ENCODE measurements at places on chromosomes 12 and 14.

GRCh38 chr14:77613201-77613600 lies 3.2 kb downstream of the SPTLC2 start:
- DNase-seq = no peak

GRCh38 chr14:65791191-65791981 lies 378.9 kb downstream of the FUT8 start:
- no peak for DNase-seq

DNA sequence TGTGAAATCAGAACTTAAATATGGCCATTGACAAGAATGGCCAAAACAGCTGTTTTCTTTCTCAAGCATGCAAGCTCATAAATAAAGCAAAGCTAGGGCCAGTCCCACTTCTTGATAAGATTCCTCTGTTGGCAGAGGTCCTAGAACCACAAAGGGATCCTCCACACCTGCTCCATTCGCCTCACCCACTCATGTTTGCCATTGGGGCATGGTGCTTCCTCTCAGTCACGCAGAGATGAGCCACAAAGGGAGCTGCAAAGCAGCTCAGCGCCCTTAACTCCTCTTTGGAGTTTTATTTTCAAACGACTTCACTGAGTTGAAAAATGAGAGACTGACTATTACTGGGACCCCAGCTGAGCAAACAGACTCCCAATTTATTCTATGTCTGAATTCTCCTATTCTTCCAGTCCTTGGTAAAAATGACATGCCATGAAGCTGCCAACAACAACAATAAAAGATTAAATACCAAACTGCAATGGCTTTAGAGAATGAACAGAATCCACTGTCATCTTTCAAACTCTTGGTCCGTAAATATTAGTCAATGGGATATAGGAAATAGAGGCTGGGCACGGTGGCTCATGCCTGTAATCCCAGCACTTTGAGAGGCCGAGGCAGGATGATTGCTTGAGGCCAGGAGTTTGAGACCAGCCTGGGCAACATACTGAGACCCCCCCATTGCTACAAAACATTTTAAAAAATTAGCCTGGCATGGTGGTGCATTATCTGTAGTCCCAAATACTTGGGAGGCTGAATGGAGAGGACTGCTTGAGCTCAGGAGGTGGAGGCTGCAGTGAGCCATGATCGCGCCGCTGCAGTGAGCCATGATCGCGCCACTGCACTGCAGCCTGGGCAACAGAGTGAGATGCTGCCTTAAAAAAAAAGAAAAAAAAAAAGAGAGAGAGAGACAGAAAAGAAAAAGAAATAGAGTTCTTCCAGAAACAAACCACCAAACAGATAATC lies 16.4 kb downstream of the MANSC1 start:
- DNase-seq = no peak

DNA sequence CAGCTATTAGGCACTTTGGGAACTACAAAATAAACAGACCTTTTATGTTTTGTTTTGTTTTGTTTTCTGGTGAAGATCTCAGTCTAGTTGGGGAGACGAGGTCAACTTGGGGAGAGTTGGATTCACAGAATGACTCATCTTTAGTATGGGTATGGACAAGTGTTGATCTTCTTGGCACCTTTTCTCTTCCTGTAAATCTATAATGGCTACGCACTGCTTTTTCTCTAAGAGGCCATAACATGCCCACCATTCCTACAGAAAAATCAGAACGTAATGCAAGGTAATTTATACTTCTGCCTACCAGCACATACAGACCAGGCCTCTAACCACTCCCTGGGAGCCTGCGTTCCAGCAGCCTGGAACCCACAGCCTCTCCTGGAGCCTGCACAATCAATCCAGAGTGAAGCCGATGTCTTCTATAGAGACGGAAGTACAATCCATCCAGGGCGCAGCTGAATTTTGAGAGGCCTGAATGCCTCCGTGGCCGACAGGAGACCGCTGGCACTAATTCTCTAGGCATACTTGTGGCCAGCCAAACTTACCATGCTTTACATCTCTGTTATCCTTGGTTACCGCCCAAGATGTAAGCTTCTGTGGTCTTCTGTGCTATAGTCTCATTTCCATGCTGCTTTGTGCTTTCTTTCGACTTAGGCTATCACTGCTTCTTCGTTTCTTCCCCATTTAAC lies 717 bp downstream of the PPHLN1 start:
- DNase-seq = peak; percentile 20

DNA sequence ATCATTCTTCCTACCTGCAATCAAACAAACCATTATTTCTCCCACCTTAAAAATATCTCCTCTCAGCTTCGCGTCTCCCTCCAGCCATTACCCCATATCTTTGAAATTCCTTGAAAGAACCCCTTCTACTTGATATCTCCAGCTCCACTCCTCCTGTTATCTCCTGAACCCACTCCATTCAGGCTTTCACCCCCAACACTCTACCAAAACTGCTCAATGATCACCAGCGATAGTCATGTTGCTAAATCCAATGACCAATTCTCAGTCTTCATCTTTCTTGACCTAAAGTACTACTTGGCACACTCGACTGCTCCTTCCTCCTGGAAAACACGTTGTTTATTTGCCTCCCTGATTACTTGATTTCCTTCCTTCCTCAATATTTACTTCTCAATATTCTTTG lies 70.1 kb downstream of the DUSP16 start:
- DNase-seq = no peak

GRCh38 chr12:4443616-4444015 lies 2.0 kb downstream of the FGF6 start:
- DNase-seq = no peak

DNA sequence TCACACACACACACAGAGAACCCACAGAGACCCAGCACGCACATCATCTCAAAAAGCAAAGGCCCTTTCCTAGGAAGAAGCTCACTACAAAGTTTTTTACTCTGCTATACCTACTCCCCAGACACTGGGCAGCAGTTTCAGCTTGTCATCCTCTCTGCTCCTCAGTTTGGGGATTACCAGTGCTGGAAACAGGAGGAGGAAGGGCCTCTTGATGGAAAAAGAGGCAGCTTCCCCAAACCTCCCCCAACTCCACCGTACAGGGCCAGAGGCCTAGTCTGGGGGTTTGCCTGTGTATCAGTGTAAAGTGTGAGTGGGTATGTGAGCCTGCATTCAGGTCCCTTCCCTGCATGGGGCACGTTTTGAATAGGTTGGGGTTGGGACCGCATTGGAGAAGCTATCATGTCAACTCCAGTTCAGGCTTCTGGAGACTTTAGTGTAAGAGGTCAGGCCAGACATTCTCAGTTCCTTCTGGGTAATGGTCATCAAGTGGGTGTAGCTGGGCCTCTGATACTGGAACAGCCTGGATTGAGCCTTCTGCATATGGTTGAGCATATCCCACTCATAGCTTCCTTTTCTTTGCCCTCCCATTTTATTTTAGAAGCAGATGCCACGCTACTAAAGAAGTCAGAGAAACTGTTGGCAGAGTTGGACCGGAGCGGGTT lies 1.2 kb downstream of the REM2 start:
- DNase-seq = no peak

DNA sequence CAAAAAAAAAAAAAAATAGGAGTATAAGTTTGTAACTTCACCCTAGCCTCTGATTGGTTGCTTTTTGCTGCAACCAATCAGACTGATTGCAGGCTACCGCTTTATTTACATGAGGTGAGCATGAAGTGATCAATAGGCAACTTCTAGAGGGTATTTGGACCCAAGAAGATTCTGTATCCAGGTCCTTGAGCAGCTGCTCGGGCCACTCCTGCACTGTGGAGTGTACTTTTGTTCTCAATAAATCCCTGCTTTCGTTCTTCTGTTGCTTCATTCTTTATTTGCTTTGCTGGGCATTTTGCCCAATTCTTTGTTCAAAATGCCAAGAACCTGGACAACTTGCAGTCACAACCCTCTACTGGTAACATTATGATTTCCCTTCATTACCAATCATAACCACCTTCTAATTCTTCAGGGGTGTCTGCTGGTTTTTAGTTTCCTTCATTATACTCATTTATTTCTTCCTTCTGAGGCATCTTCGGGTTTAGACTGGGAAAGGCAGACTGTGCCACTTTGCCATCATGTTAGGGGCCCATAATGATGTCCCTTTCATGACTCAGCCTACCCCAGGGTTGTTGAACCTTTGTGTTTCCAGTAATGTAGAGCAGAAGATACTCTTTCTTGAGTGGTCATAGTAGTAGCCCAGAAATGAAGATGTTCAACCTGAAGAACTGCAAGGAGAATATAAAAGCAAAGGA lies 43.4 kb upstream of the LIMA1 start:
- no peak for DNase-seq

DNA sequence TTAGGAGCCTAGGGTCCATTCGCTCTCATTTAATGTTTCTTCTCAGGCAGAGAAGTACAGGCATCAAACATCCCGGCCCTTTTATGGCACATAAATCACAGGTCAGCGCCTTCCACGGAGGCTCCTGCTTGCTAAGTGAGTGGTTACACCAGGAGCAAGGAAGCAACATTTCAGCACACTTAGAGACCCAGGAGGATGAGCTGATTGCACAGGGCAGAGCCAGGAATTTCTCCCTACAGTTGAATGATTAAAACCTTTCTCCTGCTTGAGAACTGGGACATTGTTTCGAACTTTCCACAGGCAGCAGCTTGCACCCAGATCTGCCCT lies 233.4 kb downstream of the SPTSSA start:
- DNase-seq = no peak

- peak; percentile 84 for DNase-seq
Observed at GRCh38 chr12:6953442-6954315, 2.5 kb downstream of the PTPN6 start.
